Activated CD4-positive, CD25-positive, alpha-beta regulatory T cell (primary cell): ENCODE measurements at places on chromosomes 1 and 21.

- DNase-seq = no peak
These were observed 196.4 kb upstream of the GREM2 start for GRCh38 chr1:240808381-240808780.

DNA sequence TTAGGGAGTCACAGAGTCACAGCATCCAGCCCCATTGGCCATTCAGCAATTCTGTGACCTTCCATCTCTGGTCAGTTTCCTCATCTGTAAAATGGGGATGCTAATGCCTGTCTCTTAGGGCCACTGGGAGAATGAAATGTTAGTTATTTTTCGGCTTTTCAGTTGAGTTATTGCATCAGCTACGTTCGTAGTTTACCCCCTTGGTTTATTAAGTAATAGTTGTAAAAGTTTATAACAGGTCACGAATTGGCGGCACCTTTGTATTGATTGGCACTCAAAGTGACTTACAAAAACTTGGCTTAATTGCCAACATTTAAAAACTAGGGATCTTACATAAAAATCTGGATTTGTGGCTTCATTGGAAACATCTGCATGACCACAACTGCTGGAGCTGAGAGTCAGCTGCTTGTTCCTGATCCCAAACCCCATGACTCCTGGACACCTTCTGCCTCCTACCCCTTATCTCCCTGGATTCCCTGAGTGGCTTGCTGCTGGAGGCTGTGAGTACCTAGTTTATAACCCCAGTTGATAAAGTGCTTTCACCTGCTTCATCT lies 23.0 kb upstream of the SLC1A7 start:
- no peak for DNase-seq

DNA sequence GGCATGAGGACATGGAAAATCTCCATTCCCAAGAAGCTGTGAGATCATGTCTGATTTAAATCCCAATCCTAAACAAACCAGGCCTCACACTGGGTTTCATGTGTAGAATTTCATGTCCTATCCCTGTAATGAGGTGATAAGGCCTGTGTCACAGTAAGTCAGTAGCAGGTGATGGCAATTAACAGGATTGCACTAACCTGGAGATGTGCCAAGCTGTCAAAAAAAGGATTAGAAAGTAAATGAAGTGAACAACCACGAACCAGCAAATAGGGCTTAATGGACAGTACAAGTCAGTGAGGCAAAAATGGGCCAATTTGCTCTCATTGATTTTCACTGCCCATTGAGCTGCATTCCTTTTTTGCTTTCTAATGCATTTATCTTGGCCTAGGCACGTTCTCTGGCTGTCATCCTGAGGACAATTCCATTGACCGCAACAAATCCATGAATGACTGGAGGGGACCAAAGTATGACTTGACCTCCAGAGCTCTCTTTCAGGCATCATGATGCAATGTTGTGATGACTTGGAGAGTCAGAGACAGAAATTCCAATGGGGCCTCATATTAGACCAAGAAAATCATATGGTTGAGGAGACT lies 673.6 kb upstream of the ADGRL2 start:
- DNase-seq = no peak

- DNase-seq = no peak
These were observed 882 bp downstream of the VPS13D start for GRCh38 chr1:12230549-12231275.

GRCh38 chr1:175128523-175128922 lies 60.9 kb downstream of the TNN start:
- DNase-seq = no peak

DNA sequence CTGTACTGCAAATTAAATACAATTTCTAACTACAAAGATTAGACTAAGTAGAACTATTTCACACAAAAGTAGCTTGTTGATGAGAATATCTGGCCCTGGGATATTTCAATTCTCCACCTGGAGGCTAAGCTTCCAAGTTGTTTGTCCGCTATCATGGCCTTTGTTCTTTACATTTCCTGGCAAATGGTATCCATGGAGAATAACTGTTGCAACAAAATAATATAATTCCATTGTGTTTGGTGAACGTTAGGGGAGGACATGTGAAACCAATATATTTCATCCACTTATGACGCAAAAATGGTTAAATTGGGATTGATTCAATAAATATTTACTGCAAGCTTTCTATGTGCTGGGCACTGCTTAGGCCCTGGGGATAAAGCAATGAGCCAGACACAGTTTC lies 565.4 kb downstream of the PTPRC start:
- no peak for DNase-seq

DNA sequence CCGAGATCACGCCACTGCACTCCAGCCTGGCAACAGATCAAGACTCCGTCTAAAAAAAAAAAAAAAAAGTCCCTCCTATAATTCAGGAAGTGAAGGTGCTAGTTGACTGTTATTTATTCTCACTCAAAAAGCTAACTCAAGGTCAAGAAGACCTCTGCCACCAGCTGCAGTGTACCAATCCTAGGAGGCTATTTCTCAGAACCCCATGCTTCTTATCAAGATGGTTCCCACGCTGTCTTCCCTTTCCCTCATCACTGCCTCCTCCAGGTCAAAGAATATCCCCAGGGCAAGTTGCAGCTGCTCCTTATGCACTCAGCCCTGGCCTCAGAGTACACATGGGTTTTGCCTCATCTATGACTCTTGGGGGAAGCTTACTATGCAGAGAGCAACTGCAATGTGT lies 53.6 kb downstream of the RERE start:
- DNase-seq = no peak

DNA sequence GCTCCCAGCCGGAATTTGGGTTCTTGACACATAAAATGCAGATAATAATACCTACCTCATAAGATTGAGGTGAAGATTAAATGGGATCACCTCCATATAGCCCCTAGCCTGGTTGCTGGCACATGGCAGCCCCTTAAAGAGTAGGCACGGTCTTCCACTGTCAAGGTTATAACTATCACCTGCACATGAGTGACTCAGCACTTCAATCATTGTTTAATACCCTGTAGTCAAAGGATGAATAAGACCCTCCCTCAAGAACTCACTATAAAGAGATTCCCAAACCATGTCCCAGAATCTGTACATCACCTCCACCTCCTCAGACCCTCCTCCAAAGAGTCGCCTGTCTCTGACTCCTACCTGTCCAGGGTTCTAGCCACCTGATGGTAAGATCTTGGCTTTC lies 6.5 kb upstream of the LMNA start:
- DNase-seq = no peak

GRCh38 chr1:85617633-85618100 lies 37.1 kb downstream of the CCN1 start:
- no peak for DNase-seq

DNA sequence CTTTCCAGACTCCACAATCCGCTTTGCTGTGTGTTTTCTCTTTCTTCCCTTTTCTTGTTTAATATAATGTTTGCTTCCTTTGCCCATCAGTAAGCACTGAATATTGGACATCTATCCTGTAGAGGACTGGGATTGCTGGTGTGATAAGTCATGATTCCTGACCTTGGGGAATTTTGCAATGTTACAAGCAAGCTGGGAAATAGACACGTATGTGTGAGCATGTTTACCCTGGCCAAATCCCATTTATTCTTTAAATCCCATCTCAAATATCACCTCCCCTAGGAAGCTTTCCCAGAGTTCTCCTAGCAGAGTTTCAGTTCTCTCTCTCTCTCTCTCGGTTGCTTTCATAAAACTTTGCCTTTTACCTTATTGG lies 155.3 kb downstream of the ROR1 start:
- DNase-seq = no peak

GRCh38 chr1:237542525-237543418 lies 347.9 kb downstream of the ZP4 start:
- no peak for DNase-seq

GRCh38 chr1:220696863-220697231 lies 6.7 kb downstream of the C1orf115 start:
- no peak for DNase-seq

- no peak for DNase-seq
These were observed 17.2 kb downstream of the NIBAN1 start for GRCh38 chr1:184956999-184957700.

DNA sequence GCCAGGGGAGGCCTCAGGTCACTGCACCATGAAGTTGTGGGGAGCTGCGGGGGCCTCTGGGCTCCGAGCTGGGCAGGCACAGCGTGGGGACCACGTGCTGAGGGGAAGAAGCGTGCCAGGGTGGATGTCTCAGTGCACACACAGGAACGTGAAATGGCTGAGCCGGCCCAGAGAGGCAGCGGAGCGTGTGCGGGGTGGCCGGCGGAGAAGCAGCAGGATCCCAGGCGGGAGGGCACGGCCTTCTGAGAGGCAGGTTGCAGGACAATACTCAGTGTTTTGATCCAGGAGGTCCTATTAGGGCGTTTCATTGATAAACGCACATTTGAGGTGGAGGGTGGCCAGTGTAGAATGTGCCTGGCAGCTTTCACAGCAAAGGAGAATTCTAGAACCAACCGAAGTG lies 12.9 kb downstream of the TNFRSF14 start:
- no peak for DNase-seq

DNA sequence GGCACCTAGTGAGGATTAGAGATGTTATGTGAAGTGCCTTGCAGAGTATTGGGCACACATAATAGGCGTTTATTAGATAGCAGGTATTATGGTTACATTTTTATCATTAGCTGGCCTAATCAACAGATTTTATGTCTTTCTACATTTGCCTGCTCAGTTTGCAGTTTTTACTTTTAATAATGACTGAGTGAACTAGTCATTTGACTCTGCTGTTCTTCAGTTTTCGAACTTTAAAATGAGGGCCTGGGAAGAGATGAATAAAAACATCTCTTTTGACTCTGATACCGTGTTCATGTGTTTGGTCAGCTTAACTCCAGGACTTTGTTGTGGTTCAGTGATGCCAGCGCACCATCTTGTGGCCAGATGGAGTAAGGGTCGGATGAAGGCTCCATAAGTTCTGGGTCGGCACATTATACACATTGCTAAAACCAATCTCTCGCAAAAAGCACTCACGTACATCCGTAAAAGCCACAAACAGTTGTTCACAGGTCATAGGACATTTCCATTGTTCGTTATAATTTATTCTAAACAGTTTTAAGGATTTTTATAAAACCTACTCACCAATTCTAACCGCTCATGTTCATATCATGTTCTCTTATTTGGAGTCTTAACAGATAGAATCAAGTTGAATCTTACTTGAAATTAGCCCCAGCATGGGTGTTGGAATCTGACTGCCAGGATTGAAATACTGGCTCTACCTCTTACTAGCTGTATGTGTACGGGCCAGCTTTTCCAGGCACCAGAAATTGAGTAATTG lies 78.4 kb upstream of the GPR88 start:
- peak; percentile 36 for DNase-seq

DNA sequence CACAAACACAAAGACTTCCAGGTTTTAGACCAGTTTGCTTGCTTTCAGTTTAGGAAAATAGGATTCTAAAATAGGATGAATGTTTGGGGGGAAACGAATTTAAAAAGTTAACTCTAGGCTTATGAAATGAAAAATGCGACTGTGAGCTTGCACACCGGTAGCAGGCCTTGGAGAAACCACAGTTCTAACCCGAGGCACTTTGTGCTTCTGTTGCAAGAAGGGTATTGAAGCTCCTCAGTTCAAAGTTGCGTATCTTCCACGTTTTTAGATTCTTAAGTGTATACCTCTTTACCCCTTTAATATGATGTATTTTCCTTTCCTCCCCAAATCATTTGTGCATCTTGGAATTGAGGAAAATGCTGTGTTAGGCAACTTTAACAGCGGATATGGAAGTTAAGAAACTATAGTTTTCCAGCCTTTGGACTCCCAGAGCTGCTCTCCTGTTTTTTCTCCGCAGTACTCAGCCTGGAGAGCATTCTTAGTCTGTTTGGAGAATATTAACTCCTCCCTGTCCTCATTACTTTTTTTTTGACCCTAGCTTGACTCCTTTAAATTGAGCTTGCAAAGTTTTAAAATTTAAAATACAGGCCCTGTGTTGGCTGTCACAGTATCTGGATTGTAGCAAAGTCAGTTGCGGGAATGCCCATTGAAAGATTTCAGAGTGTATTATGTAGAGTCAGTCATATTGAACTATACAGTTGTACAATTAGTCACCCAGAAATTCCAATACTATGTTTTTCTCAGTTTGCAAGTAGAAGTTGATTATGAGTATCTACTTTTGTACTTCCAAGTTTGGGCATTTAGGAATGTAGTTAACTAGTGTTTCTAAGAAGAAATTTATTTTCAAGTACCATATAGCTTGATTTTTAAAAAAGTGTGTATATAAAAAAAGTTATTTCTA lies 2.6 kb downstream of the MRPS6 start:
- no peak for DNase-seq

DNA sequence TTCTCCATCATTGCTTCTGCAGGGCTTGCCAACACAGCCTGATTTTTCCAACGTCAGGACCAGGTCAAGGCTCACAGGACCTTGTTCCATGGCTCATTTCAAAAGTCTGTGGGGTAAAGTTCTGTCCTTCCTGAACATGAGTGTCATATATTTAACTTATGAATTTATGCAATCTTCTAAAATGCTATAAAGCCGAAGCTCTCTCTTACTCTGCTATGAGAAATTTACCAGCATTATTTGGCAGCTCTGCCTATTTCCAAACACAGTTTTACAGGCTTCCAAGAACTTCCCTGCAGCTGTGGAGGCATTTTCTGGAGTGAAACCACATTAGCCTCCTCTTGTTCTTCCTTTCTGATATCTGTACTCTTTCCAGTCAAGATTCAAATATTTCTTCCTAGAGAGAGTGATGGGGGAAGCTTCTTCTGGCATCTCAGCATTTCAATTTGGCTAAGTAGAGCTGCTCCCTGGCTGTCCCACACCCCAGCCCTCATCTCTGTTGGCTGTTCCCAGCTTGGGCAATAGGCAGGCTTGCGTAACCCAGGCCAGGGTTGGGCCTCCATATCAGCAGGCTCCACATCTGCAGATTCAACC lies 15.6 kb upstream of the HMGCS2 start:
- no peak for DNase-seq

- DNase-seq = no peak
These were observed 178.1 kb downstream of the AK5 start for GRCh38 chr1:77459881-77460280.

DNA sequence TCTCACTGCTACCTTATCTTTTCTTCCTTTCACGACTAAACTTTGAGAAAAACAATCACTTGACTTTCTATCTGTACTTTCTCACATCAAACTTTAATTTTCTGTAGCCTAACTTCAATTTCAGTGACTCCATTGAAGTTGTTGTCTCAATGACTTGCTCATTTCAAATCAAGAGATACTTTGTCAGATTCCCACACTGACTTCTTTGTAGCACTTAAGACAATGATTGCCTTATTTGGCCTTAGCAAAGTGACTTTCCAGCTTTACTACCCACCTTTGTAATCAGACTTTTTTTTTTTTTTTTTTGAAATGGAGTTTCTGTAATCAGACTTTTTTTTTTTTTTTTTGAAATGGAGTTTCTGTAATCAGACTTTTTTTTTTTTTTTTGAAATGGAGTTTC lies 37.0 kb downstream of the AGO4 start:
- DNase-seq = no peak

GRCh38 chr21:33587792-33588484 lies 546 bp downstream of the DONSON start:
- no peak for DNase-seq

- no peak for DNase-seq
These were observed 35.7 kb upstream of the CNN3 start for GRCh38 chr1:94962409-94963265.

GRCh38 chr1:159981351-159982055 lies 27.5 kb upstream of the SLAMF9 start:
- no peak for DNase-seq

- no peak for DNase-seq
These were observed 86.9 kb upstream of the ZBTB40 start for GRCh38 chr1:22364764-22365163.

GRCh38 chr21:19122356-19122755 lies 718.8 kb upstream of the TMPRSS15 start:
- DNase-seq = no peak
